ENCODE measurements at places on chromosomes 4 and X. TPM values are rescaled to one million over a fixed set of nuclear protein-coding genes. Genes with fewer than 3 reads are reported as not detected.

Gene KLF8
- 12.1 TPM for total RNA-seq

Gene RIPPLY1
- total RNA-seq, result not detected

GRCh38 chrX:106437407-106437806 lies 174.4 kb upstream of the RADX start:
- H3K36me3 ChIP-seq, result no peaks in the 10 kb centered on the region
- H3K4me3 ChIP-seq, result no peak overlapping the region
- H3K27me3 ChIP-seq, result peaks cover 2% of the 10 kb centered on the region
- no peaks in the 10 kb centered on the region for H3K4me1 ChIP-seq
- H3K27ac ChIP-seq, result no peak overlapping the region
- no peak for DNase-seq

- peaks cover 3% of the 10 kb centered on the region for H3K4me1 ChIP-seq
- DNase-seq, result no peak
- H3K4me3 ChIP-seq, result no peak overlapping the region
- no peaks in the 10 kb centered on the region for H3K36me3 ChIP-seq
These were observed 42.4 kb upstream of the AGA start for GRCh38 chr4:177484613-177485021.

DNA sequence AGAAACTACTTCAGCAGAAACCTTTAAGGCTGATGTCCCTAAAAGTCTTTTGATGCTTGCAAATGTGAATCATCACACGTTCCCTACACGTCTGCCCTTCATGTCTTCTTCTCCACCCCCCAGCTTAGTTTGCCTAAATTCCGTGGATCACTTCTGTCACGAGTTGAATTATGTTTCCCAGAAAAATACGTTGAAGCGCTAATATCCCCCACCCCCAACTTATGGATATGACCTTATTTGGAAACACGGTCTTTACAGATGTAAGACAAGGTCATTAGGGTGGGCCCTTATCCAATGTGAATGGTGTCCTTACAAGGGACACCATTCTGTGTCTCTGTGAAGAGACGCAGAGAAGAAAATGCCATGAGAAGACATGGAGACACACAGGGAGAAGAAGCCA lies 2.1 kb upstream of the ZNF518B start:
- H3K36me3 ChIP-seq, result peaks cover 2% of the 10 kb centered on the region
- H3K4me1 ChIP-seq, result peaks cover 14% of the 10 kb centered on the region
- peaks cover 13% of the 10 kb centered on the region for H3K27me3 ChIP-seq
- H3K4me3 ChIP-seq, result no peak overlapping the region

Gene WAS
- total RNA-seq, result 101 TPM

- no peaks in the 10 kb centered on the region for H3K4me1 ChIP-seq
- H3K4me3 ChIP-seq, result no peak overlapping the region
- no peaks in the 10 kb centered on the region for H3K36me3 ChIP-seq
- DNase-seq, result no peak
- no peak overlapping the region for H3K27ac ChIP-seq
- peaks cover 43% of the 10 kb centered on the region for H3K27me3 ChIP-seq
These were observed 1.1 kb downstream of the PHOX2B start for GRCh38 chr4:41747230-41748055.

Gene UGT2A3
- not detected for total RNA-seq

Data from CD4-positive, CD25-positive, alpha-beta regulatory T cell (primary cell).